Activated CD8-positive, alpha-beta memory T cell treated with anti-CD3 and anti-CD28 coated beads for 24 hours (primary cell): ENCODE measurements at places on chromosomes 16 and 17.
A peak's percentile ranks its signal among the peaks of the same experiment; 100 is the strongest.

GRCh38 chr16:73485880-73486279 is 438.0 kb upstream of the ZFHX3 start:
- no peak for DNase-seq

- DNase-seq: no peak
Observed at GRCh38 chr16:1258906-1259759, 3.3 kb downstream of the TPSD1 start.

DNA sequence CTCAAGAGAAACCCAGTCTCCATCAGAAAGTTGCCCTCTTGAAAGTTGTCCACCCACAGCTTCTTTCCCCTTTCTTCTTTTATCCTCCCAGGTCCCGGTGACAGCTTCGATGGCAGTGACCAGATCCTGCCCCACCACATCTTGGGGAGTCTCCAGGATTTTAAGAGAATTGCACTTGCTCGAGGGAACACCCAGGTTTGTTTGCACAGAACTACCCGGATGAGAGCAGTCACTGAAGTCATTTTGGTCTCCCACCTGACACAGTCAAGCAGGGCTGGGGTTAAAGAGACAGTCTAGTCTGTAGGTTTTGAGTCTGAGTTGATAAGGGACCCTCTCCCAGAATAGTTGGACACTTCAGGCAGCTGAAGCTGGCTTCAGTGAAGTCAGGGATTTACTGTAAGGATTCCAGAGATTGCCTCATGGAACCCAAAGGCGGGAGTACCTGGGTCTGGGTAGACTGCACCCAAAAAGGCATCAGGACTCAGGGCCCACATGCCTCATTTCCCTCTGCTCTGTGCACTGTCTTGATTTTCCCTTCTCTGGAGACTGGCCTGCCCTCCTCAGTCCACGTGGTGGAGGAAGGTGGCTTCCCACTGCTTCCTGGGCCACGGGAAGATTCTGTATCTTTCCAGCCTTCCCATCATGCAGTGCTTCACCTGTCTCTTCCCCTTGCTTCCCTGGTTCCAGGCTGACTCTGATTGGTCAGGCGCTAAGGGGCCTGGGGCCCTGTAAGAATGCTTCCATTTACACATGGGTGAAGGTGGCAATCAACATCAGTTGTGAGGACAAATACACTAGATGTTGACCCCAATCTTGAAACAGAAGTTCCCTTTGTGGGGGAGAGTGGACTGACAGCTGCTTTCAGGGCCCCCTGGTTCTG is 9.5 kb downstream of the MYCBPAP start:
- no peak for DNase-seq

DNA sequence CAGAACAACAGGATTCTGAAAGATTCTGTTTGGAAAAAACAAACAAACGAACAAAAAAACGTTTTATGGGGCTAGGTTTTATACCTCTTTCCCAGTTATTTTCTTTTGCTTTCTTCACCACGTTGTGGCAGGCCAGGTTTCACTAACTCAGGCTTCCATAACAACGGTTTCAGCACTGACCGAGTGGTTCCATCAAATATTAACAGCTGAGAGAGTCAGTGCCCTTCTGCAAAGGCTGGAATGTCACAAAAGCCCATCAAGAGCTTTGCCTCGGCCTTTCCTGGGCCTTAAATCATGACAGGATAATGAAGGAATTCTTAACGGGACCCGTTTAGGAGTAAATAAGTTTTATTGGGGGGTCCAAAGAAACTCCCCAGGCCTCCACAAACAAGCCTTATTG is 34.2 kb downstream of the MPHOSPH6 start:
- DNase-seq: no peak

DNA sequence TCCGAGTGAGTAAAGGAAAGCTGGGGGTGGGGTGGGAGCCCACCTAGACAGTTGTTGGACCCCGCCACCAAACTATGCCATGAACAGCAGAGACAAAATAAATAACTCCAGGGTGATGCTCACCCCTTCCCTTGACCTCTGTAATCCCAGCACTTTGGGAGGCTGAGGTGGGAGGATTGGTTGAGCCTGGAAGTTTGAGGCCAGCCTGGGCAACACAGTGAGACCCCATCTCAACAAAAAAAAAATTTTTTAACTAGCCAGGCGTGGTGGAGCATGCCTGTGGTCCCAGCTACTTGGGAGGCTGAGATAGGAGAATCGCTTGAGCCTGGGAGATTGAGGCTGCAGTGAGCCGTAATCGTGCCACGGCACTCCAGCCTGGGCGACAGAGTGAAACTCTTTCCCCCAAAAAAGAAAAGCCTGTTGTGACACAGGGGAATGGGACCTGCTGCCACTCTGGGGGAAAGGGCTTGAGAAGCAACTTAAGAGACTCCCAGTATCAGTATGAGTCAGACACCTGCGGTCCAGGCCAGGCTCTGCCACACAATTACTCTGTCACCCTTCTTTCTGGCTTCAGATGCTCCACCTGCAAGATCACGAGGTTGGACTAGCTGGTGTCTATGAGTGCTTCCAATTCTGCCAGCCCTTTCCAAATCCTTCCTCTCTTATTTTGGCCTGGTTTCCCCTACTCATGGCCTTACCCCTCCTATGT is 5.0 kb downstream of the SGCA start:
- DNase-seq: no peak

- no peak for DNase-seq
Observed at GRCh38 chr16:85755929-85756768, 5.3 kb upstream of the C16orf74 start.

DNA sequence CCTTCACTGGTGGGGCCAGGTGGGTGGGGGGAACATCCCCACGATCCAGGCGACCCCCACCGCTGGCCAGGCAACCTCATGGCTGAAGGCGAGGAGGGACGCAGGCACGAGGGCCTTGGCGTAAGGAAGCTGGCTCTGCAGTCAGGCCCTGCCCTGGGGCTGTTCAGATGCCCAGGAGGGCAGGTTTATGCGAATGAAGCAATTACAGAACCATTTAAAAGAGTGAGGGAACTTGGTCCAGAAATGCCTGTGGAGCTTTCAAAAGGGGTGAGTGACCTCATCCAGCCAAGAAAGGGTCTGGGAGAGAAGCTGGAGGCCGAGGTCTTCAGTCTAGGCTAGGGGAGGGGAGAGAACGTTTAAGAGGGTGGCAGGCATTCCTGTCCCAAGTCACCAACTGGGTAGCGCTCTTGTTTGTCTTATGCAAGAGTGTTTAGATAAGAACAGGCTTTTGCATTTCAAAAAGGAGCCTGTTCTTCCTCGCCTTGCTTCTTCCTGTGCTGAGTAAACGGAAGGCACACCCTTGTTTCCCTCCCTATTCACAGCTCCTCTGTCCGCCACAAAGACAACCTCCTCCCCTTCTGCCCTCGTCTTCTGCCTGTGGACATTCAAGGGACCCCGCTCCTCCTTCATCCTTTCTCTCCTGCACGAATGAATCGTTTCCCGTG is 183.5 kb upstream of the SDK2 start:
- DNase-seq: no peak

DNA sequence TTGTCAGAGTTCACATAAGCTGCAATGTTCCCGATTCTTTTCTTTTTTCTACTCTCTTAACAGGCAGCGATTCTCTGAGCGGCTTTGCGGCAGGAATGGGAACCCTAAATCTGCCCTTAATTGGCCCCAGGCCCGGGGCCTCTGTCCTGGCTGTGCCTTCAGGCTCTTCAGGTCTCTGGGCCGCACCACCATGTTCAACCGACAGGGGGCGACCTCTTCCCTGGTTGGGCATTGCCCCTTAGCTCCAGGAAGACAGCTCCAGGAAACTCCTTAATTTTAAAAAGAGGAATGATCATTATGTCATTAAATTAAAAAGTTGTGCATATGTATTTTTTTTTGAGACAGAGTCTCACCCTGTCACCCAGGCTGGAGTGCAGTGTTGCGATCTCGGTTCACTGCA is 20.3 kb downstream of the CACNG5 start:
- DNase-seq: peak; percentile 69

DNA sequence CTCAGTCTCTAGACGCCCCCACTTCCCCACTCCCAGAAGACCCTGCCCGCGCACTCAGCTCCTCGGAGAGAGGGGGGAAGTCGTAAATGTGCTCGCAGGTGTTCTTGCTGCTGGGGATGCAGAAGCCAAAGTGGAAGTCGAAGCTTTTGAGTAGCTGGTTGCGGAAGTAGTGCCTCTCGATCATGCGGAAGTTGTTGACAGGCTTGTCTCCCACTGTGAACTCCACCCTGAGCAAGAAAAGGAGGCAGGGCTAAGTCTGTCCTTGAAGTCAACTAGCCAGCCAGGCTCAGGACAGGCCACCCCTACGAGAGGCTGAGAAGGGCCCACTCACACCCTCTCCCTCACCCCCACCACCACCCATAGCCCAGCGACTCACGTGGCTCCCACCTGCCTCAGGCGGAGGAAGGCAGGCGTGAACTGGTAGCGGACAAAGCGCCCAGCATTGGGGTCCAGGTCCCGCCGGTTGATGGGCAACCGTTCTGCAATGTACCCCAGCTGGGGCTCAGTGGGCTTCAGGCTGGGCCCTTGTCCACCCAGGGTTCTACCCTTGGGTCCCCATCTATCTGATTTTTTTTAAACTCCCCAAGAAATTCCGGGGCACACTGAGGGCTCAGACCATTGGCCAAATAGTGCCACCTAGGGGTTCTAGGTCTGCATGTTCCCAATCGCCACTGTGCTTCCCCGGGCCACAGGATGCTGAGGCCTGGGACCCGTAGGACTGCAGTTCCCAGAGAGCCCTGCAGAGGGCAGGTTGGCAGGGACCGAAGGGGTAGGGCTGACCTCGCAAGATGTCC is 4.6 kb downstream of the UNC119 start:
- DNase-seq: peak; percentile 86

DNA sequence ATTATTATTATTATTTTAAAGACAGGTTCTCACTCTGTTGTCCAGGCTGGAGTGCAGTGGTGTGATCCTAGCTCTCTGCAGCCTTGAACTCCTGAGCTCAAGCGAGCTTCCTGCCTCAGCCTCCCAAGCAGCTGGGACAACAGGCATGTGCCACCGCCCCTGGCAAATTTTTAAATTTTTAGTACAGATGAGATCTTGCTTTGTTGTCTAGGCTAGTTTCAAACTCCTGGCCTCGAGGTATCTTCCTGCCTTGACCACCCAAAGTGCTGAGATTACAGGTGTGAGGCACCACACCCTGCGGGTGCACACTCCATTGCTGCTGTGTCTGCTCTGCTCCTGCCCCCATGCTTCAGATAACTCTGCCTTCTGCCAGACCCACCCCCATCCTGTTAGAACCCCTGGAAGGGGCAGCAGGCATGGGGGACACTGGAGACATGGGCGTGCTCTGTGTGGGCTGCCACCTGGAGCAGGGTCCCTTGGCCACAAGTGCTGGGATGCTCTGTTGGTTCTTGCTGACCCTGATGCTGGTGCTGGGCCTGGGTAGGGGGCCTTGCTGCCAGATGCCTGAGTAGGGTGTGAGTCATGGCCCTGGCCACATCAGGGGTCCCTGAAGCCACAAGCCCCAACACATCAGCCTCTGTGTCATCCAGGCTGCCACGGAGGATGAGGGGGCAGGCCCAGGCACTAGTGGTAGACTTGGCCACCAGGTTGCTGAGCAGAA is 2.6 kb downstream of the GGT6 start:
- no peak for DNase-seq

DNA sequence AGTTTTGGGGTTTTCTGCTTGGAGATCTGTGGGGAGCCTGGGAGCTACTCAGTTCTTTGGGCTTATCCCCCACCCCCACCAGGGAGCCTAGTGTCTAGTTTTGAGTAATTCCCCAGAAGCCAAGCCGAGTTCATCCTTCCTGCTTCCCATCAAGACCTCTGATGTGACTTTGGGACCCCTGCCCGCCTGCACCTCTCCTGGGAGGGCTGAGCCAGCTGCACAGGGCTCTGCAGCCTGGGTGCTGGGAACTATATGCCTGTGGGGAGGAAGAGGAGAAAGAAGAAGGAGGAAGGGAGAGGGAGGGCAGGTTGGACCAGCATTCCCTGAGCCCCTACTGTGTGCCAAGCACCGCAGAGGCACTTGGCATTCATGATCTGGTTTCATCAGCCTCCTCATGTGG is 178.9 kb downstream of the TMEM132E start:
- no peak for DNase-seq

- no peak for DNase-seq
Observed at GRCh38 chr17:73851921-73852320, 207.7 kb upstream of the SDK2 start.

- DNase-seq: no peak
Observed at GRCh38 chr16:5665834-5666233, 568.2 kb upstream of the EEF2KMT start.

DNA sequence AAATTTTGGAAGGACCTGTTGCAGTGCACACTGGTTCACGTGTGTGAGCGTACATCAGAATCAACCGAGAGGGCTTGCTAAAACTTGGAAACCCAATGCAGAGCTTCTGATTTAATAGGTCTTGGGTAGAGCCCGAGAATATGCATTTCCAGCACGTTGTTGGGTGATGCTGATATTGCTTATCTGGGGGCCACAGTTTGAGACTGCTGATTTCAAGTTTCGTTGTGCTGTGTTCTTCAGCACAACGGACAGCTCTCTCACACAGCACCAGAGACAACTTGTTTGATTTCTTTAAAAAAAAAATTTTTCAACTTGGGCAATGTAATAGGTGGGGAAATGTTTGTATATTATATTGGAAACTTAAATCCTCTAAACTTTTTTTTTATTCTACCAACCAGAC is 9.4 kb downstream of the OR4D2 start:
- DNase-seq: no peak

- no peak for DNase-seq
Observed at GRCh38 chr16:23549938-23550337, 7.2 kb downstream of the EARS2 start.

DNA sequence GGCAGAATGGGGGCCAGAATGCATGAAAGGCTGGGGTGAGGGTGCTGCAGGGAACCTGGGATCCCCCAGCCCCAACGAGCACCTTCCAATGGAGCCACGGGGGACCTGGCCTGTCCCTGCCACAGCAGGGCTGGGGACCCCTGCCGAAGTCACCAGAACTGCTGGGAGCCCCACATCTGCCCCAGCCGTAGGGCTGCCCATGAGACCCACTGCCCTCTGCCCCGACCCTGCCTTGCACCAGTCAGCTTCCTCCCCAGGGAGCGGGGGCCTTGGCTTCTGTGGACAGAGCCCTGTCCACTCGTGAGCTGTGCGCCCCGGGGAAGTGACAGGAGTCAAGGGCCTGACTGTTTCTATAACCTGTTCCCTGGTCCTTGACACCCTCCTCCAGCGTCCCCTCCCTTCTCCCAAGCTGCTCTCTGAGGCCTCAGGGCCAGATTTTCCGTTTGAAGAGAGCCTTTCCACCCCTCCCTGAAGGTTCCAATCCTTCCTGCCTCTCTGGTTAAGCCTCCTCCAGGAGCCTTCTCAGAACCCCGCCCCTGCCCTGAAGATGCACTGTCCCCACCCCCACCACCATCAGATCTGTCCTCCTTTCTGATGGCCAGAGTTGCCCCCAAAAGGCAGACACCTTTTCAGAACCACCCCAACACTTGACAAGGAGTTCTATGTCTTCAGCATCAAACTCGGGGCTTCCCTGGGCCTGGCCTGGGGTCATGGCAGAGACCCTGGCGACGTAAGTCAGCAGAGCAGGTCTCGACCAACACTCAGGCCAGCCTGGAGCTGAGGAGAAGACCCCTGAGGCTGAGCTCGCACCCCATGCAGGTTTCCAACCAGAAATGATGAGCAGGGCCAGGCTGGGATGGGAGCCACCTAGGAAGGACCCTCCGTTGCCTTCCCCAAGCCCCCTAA is 10.7 kb upstream of the PRR29 start:
- DNase-seq: no peak

- DNase-seq: no peak
Observed at GRCh38 chr16:19021747-19022146, 38.0 kb downstream of the TMC7 start.
